ENCODE measurements at places on chromosomes 16 and 17.

GRCh38 chr16:87000001-87000400 lies 317.2 kb downstream of the C16orf95 start:
- DNase-seq, result no peak

DNA sequence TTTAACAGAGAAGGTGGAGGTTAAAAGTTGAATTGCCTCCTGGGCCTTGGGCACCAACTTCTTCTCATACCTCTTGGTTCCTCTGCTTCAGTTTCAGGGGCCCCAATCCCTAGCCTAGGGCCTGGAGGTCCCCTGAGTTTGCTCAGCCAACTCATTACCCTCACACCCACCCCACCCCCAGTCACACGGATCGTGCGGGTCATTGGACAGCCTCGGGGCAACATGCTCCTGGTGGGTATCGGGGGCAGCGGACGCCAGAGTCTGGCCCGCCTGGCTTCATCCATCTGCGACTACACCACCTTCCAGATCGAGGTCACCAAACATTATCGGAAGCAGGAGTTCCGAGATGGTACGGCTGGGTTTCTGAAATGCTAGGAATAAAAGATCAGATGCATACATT lies 36.0 kb upstream of the KDM6B start:
- no peak for DNase-seq

DNA sequence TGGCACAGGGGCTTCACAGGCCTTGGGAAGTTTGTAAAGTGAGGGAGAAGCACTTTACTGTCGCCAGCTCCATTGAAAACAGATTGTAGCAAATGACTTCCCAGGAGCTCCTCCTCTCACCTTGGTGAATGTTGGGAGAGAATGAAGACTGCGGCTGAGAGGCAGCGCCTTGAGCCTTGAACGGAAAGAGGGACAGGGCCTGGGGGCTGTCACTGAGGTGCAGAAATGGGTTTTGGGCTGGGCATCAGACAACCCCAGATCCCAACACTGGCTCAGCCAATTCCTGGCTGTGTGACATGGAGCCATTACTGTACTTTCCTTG lies 603 bp upstream of the MRTFB start:
- DNase-seq, result no peak

GRCh38 chr17:59105852-59106462 lies 723 bp downstream of the TRIM37 start:
- DNase-seq, result peak; percentile 75

- no peak for DNase-seq
These were observed 7.1 kb upstream of the ASGR1 start for GRCh38 chr17:7186241-7186640.

DNA sequence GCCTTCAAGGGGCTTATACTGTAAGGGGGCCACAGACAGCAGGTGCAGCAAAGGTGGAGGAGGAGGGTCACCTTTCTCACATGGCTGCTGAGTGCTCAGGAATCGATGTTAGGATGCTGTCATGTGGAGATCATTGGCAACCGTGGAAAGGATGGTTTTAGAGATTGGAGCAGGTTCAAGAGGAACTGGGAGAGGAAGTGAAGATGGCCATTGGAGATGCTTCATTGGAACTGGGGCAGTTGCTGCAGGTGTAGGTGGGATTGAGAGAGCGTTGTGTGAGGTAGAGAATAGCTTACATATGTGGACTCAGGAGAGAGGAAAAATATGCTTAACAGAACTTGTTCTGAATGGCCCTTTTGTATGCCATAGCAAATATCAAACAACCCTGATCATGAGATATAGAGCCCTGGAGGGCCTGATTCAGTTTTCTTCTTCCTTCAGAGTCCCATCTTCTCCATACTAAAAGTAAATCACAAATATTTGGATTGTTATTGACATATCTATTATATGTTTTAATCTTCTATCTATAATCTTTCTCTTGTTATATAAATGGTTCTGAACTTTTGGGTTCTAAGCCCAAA lies 40.8 kb downstream of the LDHD start:
- DNase-seq, result no peak

DNA sequence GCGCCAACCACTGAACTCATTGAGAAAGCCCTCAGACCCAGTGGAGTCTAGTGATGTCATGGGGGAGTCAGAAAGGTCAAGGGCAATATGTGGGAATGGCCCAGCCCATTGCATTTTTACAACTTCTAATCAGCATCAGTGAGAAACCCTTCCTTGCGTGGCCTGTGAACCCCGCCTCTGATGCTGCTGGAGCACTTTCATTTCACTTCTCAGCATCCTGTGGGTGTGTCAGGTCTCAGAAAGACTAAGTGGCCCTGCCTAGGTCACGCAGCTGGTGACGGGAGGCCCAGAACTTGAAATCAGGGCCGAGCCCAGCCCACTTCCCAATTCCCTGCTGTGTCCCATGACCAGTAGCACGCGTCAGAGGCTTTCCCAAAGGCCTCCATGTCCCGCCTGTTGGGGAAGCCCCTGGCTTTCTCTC lies 6.1 kb downstream of the DNAI2 start:
- no peak for DNase-seq

- DNase-seq, result peak; percentile 12
These were observed 8.8 kb downstream of the NFATC3 start for GRCh38 chr16:68093816-68094613.

- peak; percentile 32 for DNase-seq
These were observed 109.1 kb downstream of the ZFHX3 start for GRCh38 chr16:72938795-72939164.

- DNase-seq, result peak; percentile 24
These were observed 2.4 kb upstream of the TEKT3 start for GRCh38 chr17:15343749-15344148.

GRCh38 chr16:73232555-73233328 lies 184.8 kb upstream of the ZFHX3 start:
- peak; percentile 12 for DNase-seq

DNA sequence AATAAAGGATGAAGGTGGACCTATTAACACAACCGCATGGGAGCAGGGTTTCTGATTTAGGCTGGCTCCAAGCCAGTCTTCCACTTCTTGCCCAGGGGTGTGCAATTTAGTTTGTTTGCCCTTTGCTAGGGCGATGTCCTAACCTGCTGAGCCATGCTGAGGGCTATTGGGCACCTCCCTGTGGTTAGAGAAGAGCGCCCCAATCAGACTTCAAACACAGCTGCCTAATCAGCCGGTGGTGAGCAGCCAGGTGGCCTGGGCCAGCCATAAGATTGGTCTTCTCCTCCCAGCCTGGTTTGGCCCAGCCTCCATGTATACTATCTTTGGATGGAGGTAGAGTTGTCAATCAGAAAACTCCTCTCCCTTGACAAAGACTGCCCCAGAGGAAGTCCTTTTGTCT lies 15.7 kb downstream of the TMEM94 start:
- DNase-seq, result peak; percentile 33

GRCh38 chr17:33258296-33258695 lies 34.8 kb downstream of the ASIC2 start:
- no peak for DNase-seq

DNA sequence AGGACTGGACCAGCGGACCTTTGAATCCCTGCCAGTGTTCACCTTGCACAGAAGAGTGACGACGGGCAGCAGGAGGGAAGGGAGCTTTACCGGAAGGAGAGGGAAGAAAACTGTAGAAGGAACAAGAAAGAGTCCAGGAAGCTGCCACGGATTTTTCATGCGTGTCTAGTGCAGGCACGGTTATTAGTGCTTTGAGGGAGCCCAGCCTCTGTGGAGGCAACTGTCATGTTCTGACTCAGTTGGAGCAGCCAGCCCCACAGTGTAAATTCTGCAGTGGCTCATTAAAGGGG lies 6.5 kb upstream of the HOXB13 start:
- DNase-seq, result no peak

GRCh38 chr17:12421646-12422306 lies 243.9 kb upstream of the MYOCD start:
- DNase-seq, result no peak

DNA sequence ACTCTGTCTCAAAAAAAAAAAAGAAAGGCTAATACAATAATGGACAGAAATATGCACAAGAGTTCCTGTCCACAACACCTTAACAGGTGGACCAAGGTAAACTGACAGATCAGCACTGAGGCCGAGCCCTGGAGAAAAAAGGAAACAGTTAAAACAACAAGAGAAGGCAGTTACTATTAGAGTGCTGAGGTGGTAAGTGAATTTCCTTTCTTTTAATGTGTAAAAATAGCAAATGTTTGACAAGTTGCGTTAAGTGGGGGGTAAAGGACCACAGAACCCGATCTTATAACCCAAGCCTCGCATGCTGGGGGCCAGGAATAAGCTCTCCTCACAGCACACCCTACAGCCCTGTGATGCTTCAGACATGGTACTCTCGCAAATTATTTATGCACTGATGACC lies 24.8 kb downstream of the TXNDC11 start:
- DNase-seq, result no peak

DNA sequence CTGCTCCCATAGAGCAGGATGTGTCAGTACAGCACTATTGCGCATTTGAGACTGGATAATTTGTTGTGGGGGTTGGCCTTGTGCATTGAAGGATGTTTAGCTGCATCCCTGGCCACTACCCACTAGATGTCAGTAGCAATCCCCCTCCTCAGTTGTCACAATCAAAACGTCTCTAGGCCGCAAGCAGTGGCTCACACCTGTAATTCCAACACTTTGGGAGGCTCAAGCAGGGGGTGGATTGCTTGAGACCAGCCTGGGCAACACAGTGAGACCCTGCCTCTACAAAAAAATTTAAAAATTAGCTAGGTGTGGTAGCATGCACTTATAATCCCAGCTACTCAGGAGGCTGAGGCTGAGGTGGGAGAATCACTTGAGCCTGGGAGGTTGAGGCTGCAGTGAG lies 48.4 kb downstream of the CENPV start:
- DNase-seq, result no peak

- DNase-seq, result peak; percentile 69
These were observed 7.5 kb upstream of the ARMC5 start for GRCh38 chr16:31451681-31452351.

DNA sequence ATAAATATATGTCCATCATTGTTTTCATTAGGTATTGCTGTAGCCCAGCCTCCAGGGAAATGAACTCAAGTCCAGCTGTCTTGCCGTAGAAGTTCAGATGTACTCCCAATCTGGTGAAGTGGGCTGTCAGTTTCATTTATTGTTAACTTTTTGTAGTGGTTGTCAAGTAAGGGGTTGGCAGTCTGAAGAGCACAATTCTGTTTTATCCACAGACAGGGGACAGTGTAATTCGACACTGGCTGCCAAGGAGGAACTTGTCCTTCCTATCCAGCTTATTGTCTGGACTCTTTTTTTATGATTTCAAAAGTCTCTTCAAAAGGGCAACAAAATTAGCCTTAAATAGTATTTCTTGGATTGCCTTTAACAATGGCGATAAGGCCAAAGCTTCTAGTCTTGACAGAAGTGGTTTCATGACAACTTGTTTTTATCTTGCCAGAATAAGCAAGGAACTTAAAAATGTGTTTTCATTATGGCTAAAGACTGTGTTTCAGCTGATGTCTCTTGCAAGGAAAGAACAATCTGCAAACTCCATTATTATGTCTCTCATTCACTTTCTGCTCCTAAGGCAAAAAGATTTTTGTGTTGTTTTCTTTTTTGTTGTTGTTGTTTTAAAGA lies 73.9 kb upstream of the TANC2 start:
- DNase-seq, result no peak

- peak; percentile 54 for DNase-seq
These were observed 242.3 kb downstream of the SEC14L1 start for GRCh38 chr17:77382966-77383612.

GRCh38 chr17:41520821-41521521 lies 2.3 kb upstream of the KRT15 start:
- DNase-seq, result peak; percentile 66

GRCh38 chr16:90041896-90042473 lies 22.7 kb upstream of the DBNDD1 start:
- no peak for DNase-seq

GRCh38 chr16:20923876-20924275 lies 23.3 kb downstream of the LYRM1 start:
- no peak for DNase-seq

GRCh38 chr16:50697881-50698767 lies 4.7 kb downstream of the NOD2 start:
- peak; percentile 86 for DNase-seq

- DNase-seq, result no peak
These were observed 22.5 kb upstream of the CACNG1 start for GRCh38 chr17:67021743-67022450.

GRCh38 chr16:85517563-85518179 lies 95.5 kb upstream of the GSE1 start:
- DNase-seq, result no peak

GRCh38 chr17:1743088-1743439 lies 393 bp downstream of the SERPINF2 start:
- DNase-seq, result no peak

DNA sequence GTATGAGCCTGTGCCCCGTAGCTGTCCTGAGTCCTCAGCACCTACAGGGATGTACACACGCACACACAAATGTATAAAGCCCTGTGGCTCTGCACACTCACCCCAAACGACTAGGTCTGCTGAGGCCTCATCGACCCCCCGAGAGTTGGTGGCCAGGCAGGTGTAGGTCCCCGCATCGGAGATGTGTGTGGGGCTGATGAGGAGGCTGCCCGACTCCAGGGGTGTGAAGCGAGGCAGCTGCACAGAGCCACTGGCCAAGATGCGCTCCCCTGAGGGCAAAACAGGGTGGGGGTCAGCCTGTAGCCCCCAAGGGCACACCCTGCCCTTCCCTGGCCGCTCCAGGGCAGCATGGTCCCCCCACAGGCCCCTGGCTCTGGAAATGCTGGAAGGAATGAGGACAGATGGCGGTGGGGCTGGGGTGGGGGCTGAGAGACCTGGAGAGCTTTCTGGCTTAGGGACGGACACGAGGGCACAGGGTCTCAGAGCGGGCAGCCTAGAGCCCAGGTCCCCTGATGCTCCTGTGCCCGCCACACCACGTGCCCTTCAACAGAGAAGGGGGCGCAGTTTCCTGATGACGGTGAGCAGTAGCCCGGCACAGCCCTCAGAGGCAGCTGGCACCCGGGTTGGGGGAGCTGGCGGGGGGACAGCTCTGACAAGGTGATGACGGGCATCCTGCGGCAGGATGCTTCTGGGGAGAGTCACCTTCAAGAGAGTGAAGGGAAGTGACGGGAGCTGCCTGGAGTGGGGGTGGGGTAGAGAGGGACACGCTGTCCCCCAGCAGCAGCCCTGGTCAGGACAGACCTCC lies 119.8 kb upstream of the CDC42EP4 start:
- DNase-seq, result no peak

GRCh38 chr16:61887903-61888302 lies 148.3 kb downstream of the CDH8 start:
- DNase-seq, result peak; percentile 2

GRCh38 chr17:12041312-12041711 lies 20.6 kb downstream of the MAP2K4 start:
- DNase-seq, result peak; percentile 76

GRCh38 chr17:48520631-48521079 lies 10.2 kb downstream of the HOXB1 start:
- no peak for DNase-seq

- no peak for DNase-seq
These were observed 16.2 kb upstream of the RMI2 start for GRCh38 chr16:11329071-11329491.

Data from mammary epithelial cell (primary cell).